Effector CD8-positive, alpha-beta T cell (primary cell): ENCODE measurements at places on chromosomes 7 and 10.

- no peak for DNase-seq
Measured at GRCh38 chr7:44990109-44991023, 9.6 kb upstream of the CCM2 start.

- no peak for DNase-seq
Measured at GRCh38 chr10:128631801-128632241, 505.6 kb upstream of the MKI67 start.

DNA sequence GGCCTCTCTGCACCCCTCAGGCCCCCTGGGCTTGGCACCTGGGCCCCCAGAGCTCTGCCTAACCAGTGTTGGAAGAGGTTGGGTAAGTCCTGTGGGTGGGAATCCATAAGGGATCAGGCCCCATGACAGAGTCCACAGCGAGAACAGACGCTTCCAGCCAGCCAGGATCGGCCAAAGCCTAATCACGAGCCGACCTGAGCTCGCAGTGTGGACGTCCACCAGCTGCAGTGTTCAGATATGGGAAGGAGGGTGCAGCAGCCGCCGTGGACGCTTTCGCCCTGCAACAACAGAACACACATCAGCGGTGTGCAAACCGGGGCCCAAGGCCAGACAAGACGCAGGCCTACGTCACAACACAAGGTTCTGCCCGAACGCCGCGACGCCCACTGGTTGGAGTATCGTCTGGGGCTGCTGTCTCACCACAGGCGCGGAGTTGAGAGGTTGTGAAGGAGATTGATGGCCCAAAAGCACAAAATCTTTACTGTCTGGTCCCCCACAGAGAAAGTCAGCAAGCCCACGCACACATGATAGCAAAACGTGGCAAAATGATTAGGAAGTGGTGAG, 102.1 kb downstream of the FOXL3 start:
- no peak for DNase-seq

DNA sequence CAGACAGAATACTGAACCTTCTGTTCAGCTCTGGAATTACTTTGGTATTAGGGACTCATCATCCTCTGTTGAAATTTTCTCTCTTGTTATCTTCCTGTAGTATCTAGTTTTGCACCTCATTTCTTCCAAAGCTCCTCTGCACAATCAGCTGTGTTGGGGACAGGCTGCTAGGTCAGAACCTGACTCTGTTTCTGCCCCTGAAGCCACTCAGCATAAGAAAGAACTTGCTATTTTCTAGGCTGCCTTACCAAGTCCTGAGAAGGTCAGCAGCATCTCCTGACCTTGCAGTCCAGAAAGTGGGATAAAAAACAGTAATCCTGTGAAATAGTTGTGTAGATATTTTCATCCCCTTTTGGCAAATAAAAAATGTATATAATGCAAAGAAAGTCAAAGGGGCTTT, 862.6 kb downstream of the SORCS3 start:
- DNase-seq: no peak

- DNase-seq: no peak
Measured at GRCh38 chr10:3709456-3710060, 75.5 kb downstream of the KLF6 start.
